ENCODE measurements at places on chromosomes 4 and X.

GRCh38 chr4:182418054-182418734, 175.0 kb downstream of the TENM3 start:
- DNase-seq = no peak

GRCh38 chr4:16092682-16093319, 9.0 kb upstream of the PROM1 start:
- DNase-seq = no peak

DNA sequence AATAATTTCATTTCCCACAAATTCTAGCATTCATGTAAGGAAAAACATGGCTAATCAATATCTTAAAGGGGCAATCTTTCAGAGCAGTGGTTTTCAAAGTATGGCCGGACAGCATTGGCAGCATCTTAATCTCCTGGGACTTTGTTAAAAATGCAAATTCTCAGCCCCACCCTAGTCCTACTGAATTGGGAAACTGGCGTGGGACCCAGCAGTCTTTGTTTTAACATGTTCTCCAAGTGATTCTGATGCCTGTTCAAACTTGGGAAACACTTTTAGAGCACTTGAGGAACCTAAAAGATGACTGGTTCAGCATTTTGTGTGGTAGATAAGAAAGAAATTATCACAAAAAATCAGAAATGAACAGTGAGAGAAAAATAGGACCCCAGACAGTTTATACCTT, 65.7 kb downstream of the ZFX start:
- DNase-seq = no peak

DNA sequence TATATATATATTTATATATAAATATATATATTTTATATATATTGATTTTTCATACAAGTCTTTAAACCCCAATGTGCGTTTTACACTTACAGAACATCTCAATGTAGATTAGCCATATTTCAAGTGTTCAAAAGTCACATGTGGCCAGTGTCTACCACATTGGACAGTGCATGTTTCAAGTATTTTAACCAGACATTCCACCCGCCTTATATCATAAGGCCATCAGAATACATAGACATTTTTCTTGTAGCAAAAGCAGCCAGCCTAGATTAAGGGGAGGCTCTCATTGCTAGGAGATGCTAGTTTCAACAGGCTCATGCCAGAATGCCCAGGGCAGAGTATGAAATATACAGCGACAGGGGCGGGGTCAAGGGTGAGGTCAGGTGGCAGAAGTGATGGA, 202.0 kb downstream of the NR3C2 start:
- no peak for DNase-seq

DNA sequence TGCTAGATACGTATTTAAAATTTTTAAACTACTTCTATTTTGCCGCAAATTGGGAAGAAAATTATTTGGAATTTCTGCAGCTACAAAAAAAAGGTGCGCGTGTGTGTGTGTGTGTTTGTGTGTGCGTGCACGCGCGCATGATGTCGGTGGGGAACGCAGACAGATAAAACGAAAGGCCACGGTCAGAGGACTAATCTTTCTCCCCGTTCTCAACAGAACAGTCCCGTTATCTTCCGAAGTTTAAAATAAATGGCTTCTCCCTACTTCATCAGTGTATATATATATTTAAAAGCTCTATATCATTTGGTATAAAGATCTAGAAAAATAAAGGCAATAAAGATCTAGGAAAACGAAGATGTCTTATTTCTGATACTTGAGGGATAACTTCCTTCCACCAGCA, 1.5 kb downstream of the MGARP start:
- no peak for DNase-seq

DNA sequence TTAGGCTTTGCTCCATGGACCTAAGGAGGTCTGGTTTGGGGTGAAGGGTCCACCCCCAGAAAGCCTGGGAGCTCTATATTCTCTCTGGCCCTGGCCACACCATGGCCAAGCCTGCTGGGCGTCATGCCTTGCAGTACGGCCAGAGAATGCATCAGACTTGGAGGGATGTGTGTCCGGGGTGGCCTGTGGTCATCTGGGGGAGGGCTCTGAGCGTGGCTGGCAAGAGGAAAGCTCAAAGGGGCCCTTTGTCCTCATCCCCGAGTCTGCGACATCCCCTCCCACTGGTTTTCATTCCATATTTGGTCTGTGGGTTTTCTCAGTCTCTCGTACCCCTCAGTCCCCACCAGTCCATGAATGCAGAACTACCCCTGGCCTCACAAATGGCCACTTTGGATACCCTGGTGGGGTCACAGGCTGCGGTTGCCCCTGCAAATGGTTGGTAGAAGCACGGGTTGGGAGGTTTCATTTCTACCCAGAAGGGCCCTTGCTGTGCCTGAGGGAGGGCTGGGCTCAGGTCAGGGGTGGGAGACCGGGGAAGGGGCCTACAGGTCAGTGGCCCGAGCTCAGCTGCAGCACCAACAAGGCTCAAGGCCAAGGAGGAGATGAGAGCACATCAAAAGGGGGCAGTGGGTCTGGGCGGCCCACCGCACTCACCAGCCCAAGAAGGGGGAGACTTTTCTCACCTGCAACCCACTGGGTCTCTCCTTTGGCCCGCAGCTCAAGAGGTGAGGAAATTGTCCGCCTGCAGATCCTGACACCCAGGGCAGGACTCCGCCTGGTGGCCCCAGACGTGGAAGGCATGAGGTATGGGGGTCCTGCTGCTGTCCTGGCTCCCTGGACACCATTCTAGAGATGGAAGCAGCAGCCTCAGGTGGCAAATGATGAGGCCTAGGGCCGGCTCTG, 30.2 kb downstream of the ZNF185 start:
- DNase-seq = no peak

DNA sequence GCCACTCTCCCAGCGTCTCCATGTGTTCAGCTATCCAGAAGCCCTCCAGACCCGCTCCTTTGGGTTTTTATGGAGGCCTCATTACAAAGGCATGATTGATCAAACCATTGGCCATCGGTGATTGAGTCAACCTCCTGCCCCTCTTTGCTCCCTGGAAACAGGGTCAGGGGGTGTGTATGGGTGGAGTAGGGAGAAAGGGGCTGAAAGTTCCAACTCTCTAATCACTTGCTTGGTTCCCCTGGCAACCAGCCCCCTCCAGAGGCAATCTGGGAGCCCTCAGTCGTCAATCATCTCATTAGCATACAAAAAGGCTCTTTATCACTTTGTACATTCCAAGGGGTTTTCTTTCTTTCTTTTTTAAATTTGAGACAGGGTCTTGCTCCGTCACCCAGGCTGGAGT, 2.3 kb downstream of the TRIM2 start:
- DNase-seq = no peak

- DNase-seq = no peak
Observed at GRCh38 chrX:143648705-143649104, 12.8 kb upstream of the SLITRK4 start.

DNA sequence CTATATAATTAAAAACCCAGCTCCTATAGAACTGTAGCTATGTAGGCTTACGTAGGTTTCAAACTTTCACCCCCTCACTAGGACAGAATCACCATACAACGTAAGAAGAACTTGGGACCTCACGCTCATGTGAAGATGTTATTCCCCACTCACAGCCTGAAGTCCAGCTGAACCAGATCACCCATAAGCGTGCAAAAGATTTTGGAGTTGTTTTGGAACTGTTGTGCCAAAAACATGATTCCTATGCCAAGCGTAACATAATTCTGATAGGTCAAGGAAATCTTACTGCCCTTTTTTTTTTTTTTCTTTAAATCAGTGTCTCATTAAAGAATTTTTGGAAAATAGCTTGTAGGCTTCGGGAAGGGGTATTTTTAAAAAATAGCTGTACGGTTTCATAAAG, 57.0 kb downstream of the LCORL start:
- DNase-seq = no peak

GRCh38 chr4:126992910-126993309, 639.8 kb upstream of the INTU start:
- no peak for DNase-seq

DNA sequence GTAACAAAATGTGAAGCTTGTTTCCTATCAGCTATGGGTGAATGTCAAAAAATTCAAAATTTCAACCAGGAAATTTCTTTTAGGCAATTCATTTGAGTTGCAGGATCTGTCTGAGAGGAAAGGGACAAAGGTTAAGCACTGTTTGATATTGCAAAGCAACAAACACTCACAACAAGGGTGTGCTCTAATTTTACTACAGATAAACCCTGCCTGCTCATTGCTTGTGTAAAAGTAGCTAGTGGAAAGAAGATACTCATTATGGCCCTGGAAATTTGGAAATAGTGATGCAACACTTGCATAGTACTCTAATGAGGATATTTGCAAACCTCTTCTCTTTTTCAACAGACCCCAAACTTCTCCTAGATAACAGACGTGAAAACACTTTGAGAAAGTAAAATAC, 27.1 kb downstream of the FAM47E start:
- no peak for DNase-seq

All from activated CD8-positive, alpha-beta memory T cell treated with anti-CD3 and anti-CD28 coated beads, Interleukin-2, amount 50 U/mL, for 4 hours (primary cell).